Uterus (tissue), 4 donors: ENCODE measurements at places on chromosomes 4 and X. TPM values are rescaled to one million over a fixed set of nuclear protein-coding genes. Genes with fewer than 3 reads are reported as not detected.

- no peak overlapping the region for H3K27ac ChIP-seq
- H3K36me3 ChIP-seq = no peaks in the 10 kb centered on the region
- H3K4me1 ChIP-seq = no peaks in the 10 kb centered on the region
- DNase-seq = no peak
These were observed 78.7 kb downstream of the CAPN6 start for GRCh38 chrX:111191598-111191997.

GRCh38 chrX:125492439-125492838, 172.8 kb downstream of the TEX13C start:
- no peak for DNase-seq
- H3K27ac ChIP-seq = peak overlapping the region; percentile 55
- no peaks in the 10 kb centered on the region for H3K36me3 ChIP-seq
- no peaks in the 10 kb centered on the region for H3K27me3 ChIP-seq
- no peak overlapping the region for H3K4me3 ChIP-seq
- H3K4me1 ChIP-seq = no peaks in the 10 kb centered on the region

DNA sequence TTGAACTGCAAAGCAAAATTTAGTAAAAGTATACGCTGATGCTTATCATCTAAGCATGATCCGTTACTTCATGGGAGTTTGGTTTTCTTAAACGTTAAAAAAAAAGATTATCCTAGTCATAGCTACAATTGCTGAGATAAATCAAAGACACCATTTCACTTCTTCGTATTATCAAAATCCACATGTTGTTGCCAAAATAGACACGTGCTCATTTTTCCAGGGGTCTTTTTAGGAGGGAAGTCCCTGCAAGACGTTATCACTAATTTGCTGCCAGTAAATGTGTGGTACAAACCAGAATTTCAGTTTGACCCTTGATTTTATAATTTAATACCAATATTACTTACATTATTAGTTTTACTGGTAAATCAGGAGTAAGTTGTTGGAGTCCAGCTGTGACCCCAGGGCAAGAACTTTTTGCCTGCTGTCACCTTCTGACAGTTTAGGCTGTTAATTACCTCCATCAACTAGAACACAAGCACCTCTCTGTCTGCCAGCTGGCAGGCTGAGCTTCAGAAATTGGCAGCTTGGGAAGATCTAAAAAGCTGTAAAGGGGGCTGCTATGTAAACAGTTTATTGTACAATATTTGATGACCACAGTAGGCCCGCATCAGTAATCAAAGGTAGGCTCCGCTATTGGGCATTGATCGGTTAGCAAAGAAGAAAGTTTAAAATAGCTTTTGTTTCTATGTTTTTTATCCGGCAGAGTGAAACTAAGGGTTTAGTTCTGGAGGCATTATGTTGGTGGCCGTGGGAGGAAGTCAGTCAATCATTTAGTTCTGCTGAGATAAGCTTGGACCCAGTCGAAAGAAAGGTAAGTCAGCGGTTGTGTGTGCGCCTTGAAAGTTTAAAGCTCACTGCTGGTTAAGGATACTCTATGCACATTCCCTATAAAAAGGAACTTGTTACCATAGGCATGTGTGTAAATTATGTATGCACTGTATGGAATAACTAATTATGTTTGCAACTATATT, 196.4 kb downstream of the FBXO8 start:
- no peak overlapping the region for H3K27ac ChIP-seq
- no peaks in the 10 kb centered on the region for H3K4me1 ChIP-seq
- no peak for DNase-seq
- no peaks in the 10 kb centered on the region for H3K36me3 ChIP-seq
- no peak overlapping the region for H3K4me3 ChIP-seq

- no peaks in the 10 kb centered on the region for H3K4me1 ChIP-seq
- no peak for DNase-seq
- no peaks in the 10 kb centered on the region for H3K27me3 ChIP-seq
- no peak overlapping the region for H3K4me3 ChIP-seq
These were observed 66.3 kb downstream of the MED28 start for GRCh38 chr4:17680559-17681280.

GRCh38 chr4:1096841-1097240, 16.5 kb downstream of the RNF212 start:
- H3K36me3 ChIP-seq = no peaks in the 10 kb centered on the region
- no peak for DNase-seq
- H3K27ac ChIP-seq = no peak overlapping the region
- no peak overlapping the region for H3K4me3 ChIP-seq

Gene HMGN5
- 0.26 TPM for total RNA-seq

DNA sequence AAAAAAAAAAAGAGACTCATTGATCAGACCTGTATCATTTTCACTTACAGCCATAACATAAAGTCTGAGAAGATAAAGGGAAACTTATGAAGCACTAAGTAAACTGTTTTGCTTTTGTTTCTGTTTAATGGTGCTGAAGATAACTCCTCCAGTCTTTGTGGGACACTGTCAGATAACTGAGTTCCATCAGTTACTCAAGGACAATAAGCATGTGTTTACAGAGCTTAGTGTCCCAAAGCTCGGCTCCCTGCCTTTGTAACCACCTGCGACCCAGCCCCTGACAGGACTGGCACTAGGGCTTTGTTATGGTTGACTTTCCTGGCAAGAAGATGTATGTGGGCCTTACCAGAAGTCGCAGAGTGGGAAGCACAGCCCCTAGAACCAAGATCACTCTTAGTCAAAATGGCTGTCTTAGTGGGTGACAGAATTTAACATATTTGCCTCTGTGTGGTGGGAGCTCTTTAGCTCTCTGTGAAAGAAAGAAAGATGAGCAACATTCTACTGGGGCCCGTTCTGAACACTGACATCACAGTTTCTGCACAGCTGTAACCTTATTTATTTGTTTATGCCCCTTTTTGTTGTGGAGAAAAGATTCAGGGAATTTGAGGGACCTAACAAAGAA, 68.1 kb downstream of the FNIP2 start:
- no peak for DNase-seq
- no peak overlapping the region for H3K4me3 ChIP-seq
- H3K36me3 ChIP-seq = no peaks in the 10 kb centered on the region
- H3K27ac ChIP-seq = no peak overlapping the region
